ENCODE measurements at places on chromosomes 6 and 20. TPM values are rescaled to one million over a fixed set of nuclear protein-coding genes. Genes with fewer than 3 reads are reported as not detected.

Gene RIPOR2
- 0.51 TPM for total RNA-seq

Gene ARHGAP18
- 38.3 TPM for total RNA-seq

Gene HTR1E
- total RNA-seq = not detected

Gene GABRR1
- not detected for total RNA-seq

Gene LY6G6C
- not detected for total RNA-seq

Gene PSORS1C1
- total RNA-seq = 0.66 TPM

All from fibroblast of lung (primary cell).